Left ventricle myocardium inferior (tissue), 1 donor: ENCODE measurements at places on chromosomes 5 and 9.
A peak's percentile ranks its signal among the peaks of the same experiment; 100 is the strongest.

DNA sequence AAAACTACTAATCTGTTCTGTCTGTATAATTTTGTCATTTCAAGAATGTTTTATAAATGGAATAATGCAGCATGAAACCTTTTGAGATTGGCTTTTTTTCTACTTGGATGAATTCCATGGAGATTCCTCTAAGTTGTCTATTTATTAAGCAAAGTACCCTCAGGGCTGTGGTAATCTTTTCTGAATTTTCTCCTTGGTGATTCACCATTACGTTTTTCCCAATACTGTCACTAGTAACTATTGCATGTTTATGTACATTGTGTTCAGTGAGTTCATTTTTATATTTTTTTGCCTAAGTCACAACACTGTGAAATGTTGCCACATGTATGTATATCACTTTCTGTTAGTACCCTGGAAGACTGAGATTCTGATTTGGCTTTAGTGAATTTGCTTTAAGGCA lies 177.0 kb upstream of the GRIN3A start:
- no peak for DNase-seq

- no peak for DNase-seq
These were observed 85.2 kb upstream of the SMIM23 start for GRCh38 chr5:171700318-171700912.

- peak; percentile 27 for DNase-seq
These were observed 1.2 kb downstream of the SSBP2 start for GRCh38 chr5:81749561-81750307.

DNA sequence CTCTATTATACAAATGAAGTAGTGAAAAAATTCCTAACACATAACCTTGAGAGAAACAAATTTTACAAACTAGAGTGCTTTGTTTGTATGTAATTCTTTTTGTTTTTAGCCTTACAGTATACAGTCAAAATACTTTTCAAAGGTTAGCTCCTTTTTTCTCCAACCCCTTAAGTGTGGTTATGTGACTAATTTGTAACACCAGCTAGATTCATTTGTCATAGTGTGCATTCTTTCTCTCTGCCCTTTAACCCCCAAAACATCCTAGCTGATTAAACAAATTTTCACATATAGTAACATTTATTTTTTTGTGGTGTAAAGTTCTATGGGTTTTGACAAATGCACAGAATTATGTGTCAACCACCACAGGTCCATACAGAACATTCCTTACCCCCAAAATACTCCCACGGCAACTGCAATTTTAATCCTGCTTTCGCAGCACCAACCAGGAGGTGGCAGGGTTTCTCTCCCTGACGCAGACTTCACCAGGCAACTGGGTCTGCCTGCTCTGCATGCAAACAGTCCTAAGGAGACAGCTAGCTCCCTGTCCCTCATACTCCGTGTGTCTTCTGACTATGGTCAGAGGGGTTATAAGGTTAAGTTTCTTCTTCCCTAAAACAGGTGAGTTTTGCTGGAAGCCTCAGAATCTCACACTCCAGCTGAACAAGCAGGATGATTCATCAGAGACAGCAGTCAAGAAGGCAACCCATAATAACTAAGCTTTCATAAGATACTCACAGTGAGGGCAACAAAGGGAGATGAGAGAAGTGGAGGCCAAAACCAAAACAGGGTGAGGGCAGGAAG lies 44.5 kb upstream of the NR5A1 start:
- peak; percentile 16 for DNase-seq
